ENCODE measurements at places on chromosomes 13 and 19.

DNA sequence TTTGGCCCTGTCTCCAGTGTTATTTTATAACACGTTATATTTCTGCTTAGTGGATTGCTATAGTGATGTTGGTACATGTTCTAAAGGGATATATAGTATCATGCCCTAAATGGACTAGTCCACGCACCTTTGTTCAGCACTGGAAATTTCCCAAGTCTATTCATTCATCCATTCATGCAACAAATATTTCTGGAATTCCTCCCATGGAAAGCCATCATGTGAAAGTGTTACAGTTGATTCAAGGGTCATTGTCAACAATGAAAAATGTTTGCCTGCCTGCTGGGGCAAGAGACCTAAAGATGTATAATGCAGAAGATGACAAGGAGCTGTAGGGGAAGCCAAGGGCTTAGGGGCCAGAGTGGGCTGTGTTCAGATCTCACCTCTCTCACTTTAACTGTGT, 10.8 kb upstream of the HSPH1 start:
- no peak for DNase-seq

DNA sequence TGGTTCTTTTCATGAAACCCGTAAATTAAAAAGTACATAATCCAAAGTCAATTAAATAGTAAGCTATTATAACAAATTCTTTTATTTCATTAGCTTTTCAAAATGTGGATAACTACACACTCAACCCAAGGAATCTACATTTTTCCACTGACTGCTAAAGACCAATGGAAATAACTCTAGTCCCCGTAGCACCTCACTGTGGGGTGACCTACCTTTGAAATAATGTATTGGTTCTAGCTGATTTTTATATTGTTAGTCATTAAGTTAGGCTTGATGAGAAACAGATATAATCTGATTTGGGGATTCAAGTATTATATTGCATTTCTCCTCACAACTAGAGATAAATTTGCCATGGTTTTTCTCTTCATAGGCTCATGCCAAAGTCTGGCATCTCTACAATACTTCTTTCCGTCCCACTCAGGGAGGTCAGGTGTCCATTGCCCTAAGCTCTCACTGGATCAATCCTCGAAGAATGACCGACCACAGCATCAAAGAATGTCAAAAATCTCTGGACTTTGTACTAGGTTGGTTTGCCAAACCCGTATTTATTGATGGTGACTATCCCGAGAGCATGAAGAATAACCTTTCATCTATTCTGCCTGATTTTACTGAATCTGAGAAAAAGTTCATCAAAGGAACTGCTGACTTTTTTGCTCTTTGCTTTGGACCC, 37.3 kb downstream of the KL start:
- DNase-seq: no peak

DNA sequence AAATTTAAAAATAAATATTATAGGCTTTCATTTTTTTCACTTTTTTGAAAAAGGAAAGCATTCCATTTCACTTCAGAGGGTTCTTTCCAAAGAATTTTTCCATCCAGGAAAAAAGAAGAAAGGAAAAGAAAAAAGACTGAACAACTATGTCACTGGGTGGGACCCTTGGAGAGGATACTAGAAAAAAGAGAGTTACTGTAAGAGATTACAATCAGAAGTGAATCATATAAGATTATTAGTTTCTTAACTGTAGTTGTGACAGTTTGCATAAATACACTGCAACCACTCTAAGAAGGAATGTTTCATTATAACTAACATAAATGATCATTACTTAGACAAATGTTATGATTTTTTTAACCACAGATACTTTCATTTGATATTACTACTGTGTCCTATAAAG, 87.8 kb downstream of the KLF12 start:
- no peak for DNase-seq

DNA sequence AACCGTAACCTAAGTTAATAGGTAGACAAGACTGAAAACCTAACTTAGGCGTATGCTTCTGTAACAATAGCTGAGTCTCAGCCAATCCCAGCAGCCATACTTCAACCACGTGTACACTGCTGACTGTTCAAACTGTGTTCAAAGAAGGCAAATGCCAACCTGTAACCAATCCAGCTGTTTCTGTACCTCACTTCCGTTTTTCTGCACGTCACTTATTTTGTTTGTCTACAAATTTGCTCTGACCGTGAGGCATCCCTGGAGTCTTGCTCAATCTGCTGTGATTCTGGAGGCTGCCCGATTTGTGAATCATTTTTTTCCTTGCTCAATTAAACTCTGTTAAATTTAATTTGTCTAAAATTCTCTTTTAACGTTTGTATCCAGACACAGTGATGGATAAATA, 59.2 kb downstream of the EDNRB start:
- DNase-seq: no peak

DNA sequence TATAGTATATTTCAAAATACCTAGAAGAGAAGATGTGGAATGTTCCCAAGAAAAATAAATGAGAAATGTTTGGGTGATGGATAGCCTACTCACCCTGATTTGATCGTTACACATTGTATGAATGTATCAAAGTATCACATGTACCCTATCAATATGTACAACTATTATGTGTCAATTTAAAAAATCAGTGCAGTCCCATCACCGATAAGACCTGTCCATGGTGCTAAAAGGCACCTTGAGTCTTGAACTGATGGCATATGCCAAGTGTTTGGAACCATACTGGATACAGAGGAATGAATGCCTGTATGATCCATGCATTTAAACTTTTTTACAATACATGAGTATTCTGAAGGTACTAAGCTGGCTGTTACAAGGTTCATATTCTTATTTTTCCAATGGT, 50.2 kb upstream of the ZNF835 start:
- DNase-seq: no peak

DNA sequence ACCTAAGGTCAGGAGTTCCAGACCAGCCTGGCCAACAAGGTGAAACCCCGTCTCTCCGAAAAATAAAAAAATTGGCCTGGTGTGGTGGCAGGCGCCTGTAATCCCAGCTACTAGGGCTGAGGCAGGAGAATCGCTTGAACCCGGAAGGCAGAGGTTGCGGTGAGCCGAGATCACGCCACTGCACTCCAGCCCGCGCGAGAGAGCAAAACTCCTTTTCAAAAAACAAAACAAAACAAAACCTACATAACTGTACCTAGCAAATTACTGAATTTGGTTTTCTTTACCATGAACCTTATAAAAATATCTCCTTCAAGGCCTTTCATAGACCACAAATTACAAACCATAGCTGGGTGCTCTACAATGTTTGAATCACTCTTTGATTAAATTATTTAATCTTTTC, 760 bp downstream of the ZNF91 start:
- DNase-seq: no peak

DNA sequence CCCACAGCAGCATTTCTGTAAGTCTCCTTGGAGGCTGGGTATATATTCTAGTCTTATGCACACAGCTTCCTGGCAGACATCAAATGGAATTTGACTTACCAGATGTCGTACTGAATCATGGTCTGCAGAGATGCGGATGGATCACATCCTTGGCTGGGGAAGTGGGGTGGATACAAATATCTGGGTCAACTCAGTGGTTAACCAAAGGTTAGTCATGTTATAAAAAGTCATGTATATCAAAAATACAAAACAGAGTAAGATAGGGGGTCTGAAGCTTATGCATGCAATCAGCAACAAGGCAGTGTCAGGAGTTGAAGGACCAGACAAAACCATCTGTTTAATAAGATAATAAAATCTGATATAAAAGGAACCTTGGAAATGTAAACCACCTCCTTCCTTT, 61.9 kb downstream of the WASF3 start:
- no peak for DNase-seq

- DNase-seq: no peak
Observed at GRCh38 chr19:38691938-38692457, 44.5 kb downstream of the ACTN4 start.

DNA sequence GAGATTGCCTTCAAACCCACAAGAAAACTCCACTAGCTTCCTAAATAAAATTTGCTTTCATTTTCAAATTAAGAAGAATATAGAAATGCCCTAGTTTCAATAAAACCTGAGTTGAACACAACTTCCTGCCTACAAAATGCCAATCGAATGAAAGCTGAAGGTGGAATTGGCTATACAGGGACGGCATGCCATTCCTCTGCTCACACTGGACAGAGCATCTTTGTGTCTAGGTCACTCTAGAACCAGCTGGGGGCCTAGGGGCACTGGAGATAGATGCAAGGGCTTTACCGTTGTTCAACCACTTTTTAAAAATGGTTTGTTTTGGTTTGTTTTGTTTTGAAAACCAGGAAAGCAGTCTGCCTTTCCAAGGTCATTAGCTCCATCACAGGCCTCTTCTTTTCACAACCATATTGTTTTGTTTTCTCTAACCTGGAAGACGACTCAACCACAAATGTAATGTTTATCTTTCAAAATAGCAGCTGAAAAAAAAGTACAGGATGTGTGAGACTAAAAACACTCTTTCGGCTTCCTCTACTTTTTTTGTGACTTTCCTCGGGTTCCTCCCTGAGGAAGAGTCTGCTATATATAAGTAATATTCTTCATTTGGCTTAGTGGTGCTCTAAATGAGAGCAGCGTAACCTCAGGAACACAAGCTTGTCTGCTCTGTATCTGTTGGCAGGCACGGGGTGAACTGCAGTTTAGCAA, 11.9 kb upstream of the ITM2B start:
- no peak for DNase-seq

DNA sequence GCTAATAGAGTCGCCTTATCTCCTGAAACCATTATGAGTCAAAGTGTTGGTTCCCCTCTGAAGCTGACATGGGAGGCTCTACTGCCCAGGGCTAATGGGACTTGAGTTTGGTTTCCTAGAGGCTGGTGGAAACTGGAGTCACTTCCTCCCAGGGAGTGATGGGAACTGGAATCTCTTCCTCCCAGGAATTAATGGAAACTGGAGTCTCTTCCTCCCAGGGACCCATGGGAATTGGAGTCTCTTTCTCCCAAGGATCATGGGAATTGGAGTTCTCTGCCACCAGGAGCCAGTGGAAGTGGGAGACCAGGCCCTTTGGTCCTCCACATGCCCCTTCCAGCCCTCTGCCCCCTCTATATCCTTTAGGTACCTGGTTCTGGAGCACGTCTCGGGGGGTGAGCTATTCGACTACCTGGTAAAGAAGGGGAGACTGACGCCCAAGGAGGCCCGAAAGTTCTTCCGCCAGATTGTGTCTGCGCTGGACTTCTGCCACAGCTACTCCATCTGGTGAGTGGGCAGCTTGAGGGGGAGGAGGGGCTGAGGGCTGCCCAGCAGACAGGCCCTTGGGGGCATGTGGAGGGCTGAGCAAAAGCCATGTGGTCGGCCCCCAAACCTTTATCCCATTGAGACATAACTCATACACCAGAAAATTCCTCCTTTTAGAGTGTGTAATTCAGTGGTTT, 5.5 kb downstream of the BRSK1 start:
- no peak for DNase-seq

DNA sequence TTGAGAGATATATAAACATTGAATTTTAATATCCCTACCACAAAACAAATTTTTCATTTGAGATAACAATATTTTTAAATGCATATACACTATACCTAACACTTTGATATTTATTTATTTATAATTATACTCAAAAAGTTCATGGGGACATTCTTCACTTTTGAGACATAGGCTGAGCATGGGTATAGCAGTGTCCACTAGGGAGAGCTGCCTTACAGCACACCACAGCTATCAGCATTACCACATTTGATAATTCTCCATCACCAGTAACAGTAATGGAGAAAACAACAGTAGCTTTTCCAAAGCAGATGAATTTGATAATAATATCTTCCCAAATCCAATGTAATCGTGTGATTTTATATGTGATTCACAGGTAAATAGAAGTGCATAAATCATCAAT, 626.1 kb downstream of the DACH1 start:
- DNase-seq: no peak

- no peak for DNase-seq
Observed at GRCh38 chr13:62251734-62252133, 836.1 kb upstream of the PCDH20 start.

DNA sequence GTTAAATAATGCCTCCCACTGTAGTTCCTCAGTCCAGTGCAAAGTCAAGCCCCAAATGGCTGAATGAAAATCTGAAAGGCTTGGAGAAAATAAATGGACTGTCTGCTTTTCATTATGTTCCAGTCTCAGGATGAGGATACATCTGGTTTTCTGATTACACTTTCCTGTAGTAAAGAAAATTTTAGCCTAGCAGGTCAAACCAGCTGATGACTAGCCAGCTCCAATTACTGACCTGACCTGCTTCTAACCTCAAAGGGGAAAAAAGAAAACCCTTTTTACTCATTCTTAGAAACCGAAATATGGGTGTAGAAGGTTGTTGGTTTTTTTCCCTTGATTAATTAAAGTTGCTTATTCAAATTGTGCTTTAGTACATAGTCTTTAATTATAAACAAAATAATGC, 418.4 kb downstream of the EFNB2 start:
- DNase-seq: no peak

GRCh38 chr13:27379694-27380641, 44.5 kb upstream of the GTF3A start:
- no peak for DNase-seq

DNA sequence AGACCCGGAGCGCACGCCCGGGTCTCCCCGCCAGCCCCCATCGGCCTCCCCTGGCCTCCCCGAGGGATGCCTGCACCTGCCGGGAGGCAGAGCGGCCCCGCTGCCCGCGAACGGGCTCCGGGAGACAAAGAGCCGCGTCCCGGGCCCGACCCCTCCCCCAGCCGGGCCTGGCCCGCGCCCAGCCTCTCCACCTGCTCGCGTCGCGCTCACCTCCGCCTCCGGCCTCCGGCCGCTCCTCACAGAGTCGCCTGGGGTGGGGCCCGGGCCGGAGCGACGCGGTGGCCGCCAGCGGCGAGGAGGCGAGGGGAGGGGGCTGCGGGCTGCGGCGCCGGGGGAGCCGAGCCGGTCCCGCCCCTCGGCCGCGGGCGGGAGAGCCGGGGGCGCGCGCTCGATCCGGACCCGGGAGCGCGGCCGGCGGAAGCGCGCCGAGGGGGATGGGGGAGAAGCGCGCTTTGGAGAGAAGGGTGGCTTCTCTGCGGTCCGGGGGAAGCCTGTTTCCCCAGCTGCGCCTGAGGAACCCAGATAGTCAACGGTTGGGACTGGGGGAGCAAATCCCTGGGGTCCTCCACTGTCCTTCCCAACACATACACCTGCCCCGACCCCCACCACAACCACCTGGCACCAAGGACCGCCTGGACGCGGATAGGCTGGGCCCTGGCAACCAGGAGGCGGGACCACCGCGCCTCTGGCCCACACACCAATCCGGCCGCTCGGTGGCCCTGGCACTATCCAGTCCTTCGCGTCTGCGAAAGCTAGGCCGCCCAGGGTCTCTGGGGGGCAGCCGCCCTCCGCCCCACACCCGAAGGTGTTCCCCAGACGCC, at the start of gene PRR36:
Gene PRR36 (minus strand): TSS at position 315 of the 821 bp plus-strand sequence. CDS start 701 bp downstream, outside the sequence.
- no peak for DNase-seq

DNA sequence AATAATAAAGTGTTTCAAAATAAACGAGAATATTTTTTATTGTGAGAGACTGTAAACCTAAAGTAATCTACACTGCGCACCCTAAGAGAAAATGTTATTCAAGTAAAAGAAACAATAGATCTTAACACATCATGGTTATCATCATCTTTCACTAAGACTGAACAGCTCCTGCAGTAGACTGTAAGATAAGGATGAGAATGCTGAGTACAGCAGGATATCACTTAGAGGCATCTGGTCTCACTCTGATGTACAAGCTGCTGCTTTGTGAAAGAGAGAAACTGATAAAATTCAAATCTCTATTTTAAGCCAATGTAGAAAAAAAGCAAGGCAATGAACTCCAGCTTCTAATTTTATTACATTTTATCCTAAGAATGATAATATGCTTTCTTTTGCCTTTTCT, 261.7 kb upstream of the HTR2A start:
- DNase-seq: no peak

- no peak for DNase-seq
Observed at GRCh38 chr19:16258440-16258903, 60.8 kb downstream of the AP1M1 start.

Data from iPS DF 6.9 (cell line).